ENCODE measurements at places on chromosomes 4 and X.
A peak's percentile ranks its signal among the peaks of the same experiment; 100 is the strongest.

- H3K4me3 ChIP-seq, result peak overlapping the region; percentile 58
- no peaks in the 10 kb centered on the region for H3K27me3 ChIP-seq
- no peaks in the 10 kb centered on the region for H3K4me1 ChIP-seq
- DNase-seq, result no peak
Measured at GRCh38 chrX:68498044-68498507, 775 bp upstream of the YIPF6 start.

DNA sequence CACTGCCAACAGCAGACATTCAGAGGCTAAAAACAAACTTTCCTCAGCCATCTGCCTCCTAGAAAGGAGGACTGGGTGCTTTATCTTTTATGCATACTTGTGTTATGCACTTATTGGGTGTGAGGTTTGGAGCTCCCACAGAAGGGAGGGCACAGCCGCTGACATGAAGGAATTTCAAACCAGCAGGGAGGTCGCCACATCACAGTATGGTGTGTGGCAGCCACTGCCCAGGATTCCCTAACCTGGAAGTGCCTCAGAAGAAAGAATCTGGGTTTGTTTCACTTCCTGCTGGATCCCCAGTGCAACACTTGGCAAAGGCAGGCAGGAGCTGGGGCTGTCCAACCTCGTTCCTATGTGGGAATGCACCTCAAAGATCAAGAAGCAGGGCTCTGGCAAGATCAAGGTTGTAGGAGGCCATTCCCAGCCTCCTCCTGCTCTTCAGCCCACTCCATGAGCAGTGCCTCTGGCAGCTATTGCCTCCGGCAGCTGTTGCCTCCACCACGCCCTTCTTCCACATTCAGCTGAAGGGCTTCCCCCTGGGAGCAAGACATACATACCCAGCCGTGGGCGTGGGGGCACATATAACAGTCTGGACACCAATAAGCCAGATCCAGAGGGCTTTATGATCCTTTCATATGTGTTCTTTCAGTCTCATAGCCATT, 109.0 kb upstream of the MAMLD1 start:
- DNase-seq, result no peak
- no peaks in the 10 kb centered on the region for H3K4me1 ChIP-seq
- H3K27ac ChIP-seq, result no peak overlapping the region
- no peak overlapping the region for H3K4me3 ChIP-seq
- no peaks in the 10 kb centered on the region for H3K27me3 ChIP-seq

- DNase-seq, result no peak
- no peaks in the 10 kb centered on the region for H3K4me1 ChIP-seq
- no peaks in the 10 kb centered on the region for H3K27me3 ChIP-seq
- H3K27ac ChIP-seq, result no peak overlapping the region
- no peak overlapping the region for H3K4me3 ChIP-seq
Measured at GRCh38 chr4:80074651-80075050, 1.6 kb upstream of the ANTXR2 start.

DNA sequence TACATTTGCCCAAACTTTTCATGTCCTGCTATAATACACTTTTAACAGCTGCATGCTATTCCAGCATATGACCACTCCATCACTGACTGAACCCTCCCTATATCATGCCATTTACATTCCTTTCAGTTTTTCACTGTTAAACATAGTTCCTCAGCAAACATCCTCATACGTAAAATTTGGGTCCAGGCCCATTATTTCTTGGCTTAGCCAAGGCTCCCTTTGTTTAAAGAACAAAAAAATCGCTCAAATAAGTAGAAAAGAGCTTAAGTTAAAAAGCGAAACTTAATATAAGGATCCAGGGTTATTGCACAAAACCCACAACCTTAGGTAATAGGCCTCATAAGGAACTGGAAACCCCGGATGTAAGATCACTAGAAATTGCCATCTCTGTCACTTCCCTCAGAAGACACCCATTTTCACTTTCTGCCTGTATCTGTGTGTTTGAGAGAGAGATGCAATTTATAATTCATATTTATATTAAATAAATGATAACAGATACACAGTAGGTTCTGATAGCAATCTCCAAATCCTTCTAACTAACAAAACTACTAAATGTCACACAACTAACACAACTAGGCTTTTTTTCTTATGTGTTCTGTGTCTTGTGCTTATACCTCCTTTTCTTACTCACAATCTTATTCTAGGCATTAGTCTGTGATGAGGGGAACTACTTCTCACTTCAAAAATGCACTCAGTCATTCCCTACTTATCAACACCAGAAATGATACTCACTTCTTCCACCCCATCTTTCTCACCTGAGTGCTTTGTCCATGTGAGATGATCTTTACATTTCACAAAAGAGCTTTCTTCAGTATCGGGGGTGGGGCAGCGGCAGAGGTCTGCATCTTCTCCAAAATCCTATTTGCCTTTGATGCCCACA, 59.9 kb upstream of the FAM241A start:
- no peak overlapping the region for H3K4me3 ChIP-seq
- no peak for DNase-seq
- no peaks in the 10 kb centered on the region for H3K4me1 ChIP-seq
- no peaks in the 10 kb centered on the region for H3K27me3 ChIP-seq

DNA sequence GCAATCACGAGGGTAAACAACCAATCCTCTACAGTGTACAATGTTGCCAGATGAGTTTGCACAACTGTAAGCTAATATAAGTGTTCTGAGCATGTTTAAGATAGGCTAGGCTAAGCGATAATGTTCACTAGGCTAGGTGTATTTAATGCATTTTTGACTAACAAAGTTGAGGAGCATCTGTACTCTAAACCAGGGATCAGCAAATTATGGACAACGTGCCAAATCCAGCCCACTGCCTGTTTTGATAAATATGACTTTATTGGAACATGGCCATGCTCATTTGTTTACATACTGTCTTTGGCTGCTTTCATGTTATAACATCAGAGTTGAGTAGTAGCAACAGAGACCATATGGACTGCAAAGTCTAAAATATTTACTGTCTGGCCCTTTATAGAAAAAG, 46.3 kb upstream of the ARHGEF6 start:
- no peaks in the 10 kb centered on the region for H3K36me3 ChIP-seq
- no peaks in the 10 kb centered on the region for H3K27me3 ChIP-seq
- no peak overlapping the region for H3K27ac ChIP-seq

DNA sequence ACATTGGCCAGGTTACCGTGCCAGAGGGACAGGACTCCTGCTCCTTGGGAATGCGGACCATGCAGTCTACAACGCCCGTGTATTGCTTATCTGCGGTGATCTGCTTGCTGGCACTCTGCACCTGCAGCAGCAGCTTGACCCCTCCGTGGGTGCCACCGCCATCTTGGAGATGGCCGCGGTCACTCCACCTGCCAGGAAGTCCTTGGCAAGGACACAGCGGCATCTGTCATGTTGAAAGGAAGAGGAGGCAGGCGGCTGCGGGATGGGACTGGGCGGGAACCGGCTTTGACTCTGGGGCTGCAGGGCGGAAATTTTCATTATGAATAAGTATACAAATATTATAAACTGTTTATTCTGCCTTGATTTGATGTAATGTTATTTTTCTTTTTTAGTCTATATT, 63.4 kb downstream of the F11 start:
- H3K27ac ChIP-seq, result no peak overlapping the region
- no peaks in the 10 kb centered on the region for H3K36me3 ChIP-seq
- H3K27me3 ChIP-seq, result no peaks in the 10 kb centered on the region
- H3K4me1 ChIP-seq, result no peaks in the 10 kb centered on the region
